ENCODE measurements at places on chromosomes 12 and 14.
A peak's percentile ranks its signal among the peaks of the same experiment; 100 is the strongest.

DNA sequence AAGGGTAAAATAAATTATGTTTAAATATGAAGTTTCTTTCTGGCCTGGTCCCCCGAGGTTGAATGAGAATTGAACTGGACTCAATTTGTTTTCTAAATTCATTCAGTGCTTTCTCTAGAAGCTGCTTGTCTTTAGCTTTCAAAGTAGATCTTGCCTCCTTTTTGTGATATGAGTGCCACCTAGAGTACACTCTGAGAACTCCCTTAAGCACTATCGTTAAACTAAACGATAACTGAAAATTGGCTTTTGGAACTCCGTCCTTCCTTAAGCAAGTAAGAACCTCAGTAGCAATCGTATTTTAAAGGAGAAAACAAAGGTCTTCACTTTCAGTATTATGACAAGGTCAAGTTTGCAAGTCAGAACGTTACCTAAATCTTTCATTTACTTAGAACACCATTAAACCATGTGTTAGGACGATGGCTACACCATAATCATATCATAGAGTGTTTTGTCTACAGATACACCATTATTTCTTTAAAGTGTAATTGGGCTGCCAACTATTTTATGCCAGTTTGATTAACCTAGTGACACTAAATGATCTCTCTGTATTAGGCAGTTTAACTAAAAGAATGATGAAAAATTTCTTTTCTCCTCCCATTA lies 364.8 kb downstream of the SNAPC1 start:
- DNase-seq: peak; percentile 32

GRCh38 chr12:52440821-52441319 lies 6.7 kb upstream of the KRT75 start:
- DNase-seq: no peak

DNA sequence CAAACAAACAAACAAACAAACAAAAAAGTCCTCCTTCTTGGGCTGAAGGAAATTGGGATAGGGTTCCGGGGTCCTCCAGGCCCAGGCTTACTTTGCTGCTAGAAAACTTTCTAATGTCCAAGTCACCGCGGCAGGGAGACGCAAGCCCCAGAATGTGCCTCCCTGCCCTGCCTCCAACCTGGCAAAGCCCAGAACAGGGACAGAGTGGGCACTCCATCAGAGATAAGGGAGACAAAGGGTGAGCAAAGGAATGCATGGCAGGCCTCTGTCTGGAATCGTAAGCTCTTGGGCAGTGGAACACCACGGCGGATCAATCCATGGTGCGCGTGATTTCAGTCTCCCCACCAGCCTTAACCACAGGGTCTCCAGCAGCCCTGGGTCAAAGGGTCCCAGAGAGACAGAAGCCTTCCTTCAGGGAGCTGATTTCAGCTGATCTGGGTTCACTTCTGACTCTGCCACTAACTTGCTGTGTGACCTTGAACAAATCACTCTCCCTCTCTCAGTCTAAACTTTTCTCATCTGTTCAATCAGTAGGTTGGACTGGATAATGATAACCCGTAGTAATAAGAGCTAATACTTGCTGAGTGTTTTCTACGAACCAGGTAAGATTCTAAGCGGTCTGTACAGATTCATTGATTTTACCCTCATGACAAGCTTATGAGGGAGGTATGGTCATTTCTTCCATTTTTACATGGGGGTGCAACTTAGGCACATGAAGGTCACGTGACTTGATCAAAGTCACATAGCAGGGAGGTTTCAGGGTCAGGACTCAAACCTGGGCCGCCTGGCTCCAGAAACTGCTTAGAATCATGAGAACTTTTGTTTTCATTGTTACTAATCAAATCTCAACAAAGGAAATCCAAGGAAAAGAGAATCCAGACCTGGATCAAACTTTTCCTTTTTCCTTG lies 12.7 kb downstream of the RILPL1 start:
- no peak for DNase-seq

DNA sequence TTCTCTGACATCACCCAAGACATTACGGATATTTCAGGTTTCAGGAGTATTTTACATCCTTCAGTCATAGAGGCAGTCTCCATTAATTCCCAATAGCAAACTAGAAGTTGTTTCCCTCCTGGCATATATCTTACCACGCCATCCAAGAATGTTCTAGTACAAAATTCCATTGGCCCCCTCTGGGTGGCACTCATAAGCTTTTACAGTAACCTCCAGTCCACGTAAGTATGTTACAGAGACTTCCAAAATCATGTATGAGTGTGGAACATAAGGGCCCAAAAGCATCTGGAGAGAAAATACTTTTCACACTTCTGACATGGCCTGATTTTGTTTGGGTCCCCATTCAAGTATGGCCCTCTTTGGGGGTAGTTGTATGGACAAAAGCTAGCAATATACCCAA lies 58.1 kb upstream of the DHRS4 start:
- DNase-seq: no peak

DNA sequence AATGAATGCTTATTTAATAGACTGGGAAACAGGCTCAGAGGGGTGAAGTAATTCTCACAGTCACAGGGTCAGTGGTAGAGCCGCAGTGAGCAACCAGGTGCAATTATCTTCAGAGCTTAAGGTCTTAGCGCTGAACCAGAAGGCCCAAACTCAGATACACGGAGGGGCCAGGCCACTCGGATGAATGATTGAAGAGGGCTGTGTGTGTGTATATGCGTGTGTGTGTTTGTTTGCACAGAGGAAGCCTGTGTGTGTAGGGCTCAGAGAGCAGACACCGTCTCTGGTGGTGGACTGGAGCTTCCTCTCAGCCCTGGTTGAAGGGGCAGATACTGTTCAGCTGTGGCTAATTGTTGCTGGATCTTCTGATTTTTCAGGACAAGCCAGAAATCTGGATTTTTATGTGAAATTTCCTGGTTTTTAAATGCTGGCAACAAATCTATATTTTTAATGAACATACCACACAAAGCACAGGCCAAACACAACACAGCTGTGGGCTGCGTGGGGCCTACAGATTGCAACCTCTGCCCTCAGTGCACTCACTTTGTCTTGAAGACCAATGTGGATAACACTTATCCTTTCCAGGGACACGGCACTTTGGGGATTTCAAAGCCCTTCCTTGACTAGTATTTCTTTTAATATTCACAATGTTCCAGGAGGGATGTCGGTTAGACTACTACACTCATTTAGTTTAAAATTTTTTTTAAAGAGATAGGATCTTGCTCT lies 94.5 kb upstream of the NRXN3 start:
- no peak for DNase-seq

- no peak for DNase-seq
Measured at GRCh38 chr12:122563361-122563760, 36.3 kb downstream of the KNTC1 start.

- DNase-seq: no peak
Measured at GRCh38 chr12:49794021-49794420, 34.2 kb downstream of the NCKAP5L start.

- no peak for DNase-seq
Measured at GRCh38 chr12:121240484-121241101, 30.7 kb downstream of the P2RX4 start.

GRCh38 chr14:60165547-60165876 lies 314 bp upstream of the DHRS7 start:
- no peak for DNase-seq

- no peak for DNase-seq
Measured at GRCh38 chr12:84732828-84733340, 179.7 kb downstream of the SLC6A15 start.

- DNase-seq: no peak
Measured at GRCh38 chr12:71671311-71671710, 7.2 kb downstream of the THAP2 start.

DNA sequence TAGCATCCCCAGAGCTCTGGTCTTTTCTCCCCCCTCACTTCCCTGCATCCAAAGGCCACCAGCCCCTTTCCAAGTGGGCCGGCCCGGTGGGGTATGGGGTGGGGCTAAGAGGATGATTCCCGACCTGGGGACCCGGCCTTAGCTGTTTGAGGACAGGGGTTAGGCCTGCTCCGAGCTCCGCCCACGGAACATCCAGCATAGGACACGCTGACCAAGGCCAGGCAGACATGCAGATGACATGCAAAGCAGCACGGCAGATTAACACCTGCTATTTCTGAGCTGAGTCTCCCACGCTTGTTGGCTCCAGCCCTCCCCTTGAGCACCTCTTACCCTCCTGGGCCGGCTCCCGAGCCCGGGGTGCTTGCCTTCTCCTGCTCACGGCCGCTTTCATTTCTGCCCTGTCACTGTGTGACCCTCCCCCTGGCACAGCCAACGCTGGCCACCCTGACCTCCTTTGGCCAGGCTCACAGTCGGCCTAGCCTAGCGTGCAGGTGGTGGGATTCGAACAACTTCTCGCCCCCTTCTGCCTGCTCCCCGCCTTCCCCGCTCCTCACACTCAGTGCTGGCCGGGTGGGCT lies 40.2 kb downstream of the TEAD4 start:
- no peak for DNase-seq

DNA sequence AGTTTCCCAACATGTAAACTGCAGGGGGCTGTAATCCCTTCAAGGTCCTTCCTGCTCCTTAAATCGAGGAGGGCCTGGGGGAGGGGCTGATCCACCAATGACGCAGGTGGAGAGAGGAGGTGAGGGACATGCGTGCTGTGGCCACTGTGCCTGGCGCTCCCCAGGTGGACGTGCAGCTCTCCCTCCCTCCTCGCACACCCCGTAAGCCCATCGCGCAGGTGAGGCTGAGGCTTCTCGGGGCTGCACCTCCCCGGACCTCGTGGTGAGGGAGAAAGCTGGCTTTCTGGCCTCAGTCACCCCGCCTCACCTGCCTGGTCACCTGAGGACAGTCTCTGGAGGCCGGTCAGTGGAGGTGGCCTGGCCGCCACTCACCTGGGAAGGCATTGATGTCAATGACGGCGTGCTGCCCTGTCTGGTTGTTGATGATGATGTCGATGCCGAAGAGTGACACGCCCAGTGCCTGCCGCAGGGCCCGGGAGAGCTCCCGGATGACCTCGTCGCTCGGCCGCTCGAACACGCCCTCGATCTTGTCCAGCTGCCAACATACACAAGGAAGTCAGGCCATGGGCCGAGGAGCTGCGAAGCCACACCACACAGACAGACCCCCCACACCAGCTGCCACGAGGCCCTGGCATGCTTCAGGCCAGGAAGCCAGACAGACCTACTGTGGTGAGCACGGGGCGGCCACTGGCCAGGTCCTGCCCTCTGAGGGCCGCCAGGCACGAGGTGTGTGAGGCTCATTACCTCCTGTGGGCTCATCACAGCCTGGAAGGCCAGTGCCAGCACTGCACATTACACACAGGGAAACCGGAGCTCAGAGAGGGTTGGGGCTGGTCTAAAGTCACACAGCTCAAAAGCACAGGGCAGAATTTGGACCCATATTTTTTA lies 23.3 kb downstream of the CHGA start:
- no peak for DNase-seq

DNA sequence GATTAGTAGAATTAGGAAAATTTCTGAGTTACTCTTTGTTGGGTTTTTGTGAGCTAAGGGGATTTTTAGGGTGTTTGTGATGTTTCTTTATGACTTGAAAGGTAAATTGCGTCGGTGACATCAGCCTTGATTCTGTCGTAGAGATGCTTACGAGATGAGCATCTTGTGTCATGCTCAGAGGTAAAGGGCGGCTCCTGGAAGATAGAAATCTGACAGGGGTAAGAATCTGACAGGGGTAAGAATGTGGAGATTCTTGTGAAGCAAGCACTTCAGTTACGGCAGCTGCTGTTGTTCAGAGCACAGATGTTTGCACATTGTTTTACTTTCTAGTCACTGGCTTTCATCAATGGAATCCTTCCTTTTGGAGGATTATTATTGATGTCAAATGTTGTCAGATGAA lies 22.5 kb downstream of the EML1 start:
- no peak for DNase-seq

GRCh38 chr14:104437703-104438102 lies 141.9 kb upstream of the C14orf180 start:
- DNase-seq: no peak

- no peak for DNase-seq
Measured at GRCh38 chr12:71610031-71610795, 53.4 kb downstream of the ZFC3H1 start.

- DNase-seq: no peak
Measured at GRCh38 chr12:66243911-66244310, 54.9 kb downstream of the IRAK3 start.

DNA sequence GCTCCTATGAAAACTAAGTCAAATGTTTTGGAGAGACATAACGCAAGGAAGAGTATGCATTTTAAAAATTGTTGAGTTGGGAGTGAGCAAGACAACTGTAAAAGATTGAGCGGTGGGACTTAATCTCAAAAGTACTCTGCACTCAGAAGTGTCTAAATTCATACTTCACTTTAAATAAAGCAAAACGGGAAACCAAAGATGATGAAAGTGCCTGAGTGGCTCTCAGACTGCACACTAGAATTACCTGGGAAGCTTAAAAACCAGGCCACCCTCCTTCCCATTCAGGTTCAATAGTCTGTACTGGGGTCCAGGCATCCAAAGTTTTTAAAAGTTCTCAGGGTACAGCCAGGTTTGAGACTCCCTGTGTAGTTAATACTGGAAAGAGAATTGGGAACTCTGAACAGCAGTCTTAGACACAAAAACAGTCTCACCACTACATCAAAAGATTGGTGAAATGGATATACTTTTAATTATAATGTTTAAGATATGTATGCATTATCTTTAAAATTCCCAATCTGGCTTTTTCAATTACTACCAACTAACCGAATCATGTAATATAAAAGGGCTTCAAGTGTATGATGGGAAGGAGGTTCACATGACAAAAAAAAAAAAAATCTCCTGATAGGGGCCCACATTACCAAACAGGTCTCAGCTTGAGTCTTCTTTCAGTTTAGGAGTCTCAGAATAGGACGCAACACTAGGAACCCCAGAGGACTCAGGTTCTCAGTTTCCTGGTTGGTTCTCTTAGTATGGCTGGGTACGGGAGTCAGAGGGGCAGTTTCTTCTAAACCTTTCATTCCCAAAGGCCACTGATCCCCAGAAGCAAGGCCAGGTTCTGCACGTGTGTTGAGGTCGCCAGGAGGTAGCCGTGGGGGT lies 1.0 kb downstream of the HOMEZ start:
- DNase-seq: no peak

- no peak for DNase-seq
Measured at GRCh38 chr12:7106082-7106481, 2.9 kb downstream of the C1RL start.

- DNase-seq: no peak
Measured at GRCh38 chr14:21047378-21047781, 5.2 kb downstream of the RNASE7 start.

GRCh38 chr12:117037289-117038022 lies 61.8 kb downstream of the TESC start:
- DNase-seq: no peak

- no peak for DNase-seq
Measured at GRCh38 chr14:53333809-53334208, 180.7 kb upstream of the DDHD1 start.

DNA sequence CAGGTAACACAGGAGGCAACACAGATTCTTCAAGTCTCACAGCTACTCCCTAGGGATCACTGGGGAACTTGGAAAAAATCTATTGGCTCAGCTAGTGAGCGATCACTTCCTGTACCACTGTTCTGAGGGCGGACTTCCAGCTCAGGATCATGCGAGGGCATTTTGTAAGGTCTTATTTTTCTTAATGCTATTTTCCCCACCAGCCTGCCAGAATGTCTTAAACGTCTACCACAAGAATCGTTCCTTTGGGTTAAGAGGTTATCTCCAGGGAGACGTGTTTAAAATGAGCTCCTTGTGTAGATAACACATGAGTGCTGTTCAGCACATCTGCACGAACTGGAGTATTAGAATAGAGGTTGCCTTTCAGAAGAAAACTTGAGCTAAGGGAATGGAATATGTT lies 162.6 kb downstream of the ETNK1 start:
- no peak for DNase-seq
